ENCODE measurements at places on chromosomes 11 and 22. TPM values are rescaled to one million over a fixed set of nuclear protein-coding genes. Genes with fewer than 3 reads are reported as not detected.
A peak's percentile ranks its signal among the peaks of the same experiment; 100 is the strongest.

DNA sequence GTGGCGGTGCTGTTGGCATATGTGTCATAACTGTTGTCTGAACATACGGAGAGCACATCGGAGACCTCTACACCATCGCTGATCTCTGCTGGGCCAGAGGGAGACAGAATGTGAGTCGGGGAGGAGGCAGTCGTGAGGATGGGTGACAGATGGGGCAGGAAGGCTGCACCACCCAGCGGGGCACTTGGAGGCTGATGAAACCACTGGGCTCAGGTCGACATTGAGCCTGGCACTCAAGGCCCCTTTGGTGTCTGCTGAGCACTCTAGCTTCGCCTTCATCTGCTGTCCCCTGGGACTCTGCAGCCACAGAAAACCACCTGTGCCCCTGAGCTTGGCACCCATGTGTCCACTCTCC lies 2.5 kb upstream of the KLHL35 start:
- DNase-seq: no peak
- H3K27ac ChIP-seq: no peak overlapping the region
- no peaks in the 10 kb centered on the region for H3K36me3 ChIP-seq
- H3K27me3 ChIP-seq: peaks cover 3% of the 10 kb centered on the region
- H3K4me3 ChIP-seq: no peak overlapping the region

- peaks cover 2% of the 10 kb centered on the region for H3K36me3 ChIP-seq
- DNase-seq: peak; percentile 96
- H3K27ac ChIP-seq: peak overlapping the region; percentile 76
- H3K4me3 ChIP-seq: peak overlapping the region; percentile 71
- H3K27me3 ChIP-seq: no peaks in the 10 kb centered on the region
Observed at GRCh38 chr11:3160252-3161031, 4.7 kb downstream of the OSBPL5 start.

Gene GSC2
- not detected for total RNA-seq

GRCh38 chr11:44623731-44624491 lies 58.4 kb downstream of the CD82 start:
- peaks cover 4% of the 10 kb centered on the region for H3K27me3 ChIP-seq
- H3K4me3 ChIP-seq: no peak overlapping the region
- peaks cover 22% of the 10 kb centered on the region for H3K4me1 ChIP-seq

Gene GTF2H1
- total RNA-seq: 71.6 TPM

DNA sequence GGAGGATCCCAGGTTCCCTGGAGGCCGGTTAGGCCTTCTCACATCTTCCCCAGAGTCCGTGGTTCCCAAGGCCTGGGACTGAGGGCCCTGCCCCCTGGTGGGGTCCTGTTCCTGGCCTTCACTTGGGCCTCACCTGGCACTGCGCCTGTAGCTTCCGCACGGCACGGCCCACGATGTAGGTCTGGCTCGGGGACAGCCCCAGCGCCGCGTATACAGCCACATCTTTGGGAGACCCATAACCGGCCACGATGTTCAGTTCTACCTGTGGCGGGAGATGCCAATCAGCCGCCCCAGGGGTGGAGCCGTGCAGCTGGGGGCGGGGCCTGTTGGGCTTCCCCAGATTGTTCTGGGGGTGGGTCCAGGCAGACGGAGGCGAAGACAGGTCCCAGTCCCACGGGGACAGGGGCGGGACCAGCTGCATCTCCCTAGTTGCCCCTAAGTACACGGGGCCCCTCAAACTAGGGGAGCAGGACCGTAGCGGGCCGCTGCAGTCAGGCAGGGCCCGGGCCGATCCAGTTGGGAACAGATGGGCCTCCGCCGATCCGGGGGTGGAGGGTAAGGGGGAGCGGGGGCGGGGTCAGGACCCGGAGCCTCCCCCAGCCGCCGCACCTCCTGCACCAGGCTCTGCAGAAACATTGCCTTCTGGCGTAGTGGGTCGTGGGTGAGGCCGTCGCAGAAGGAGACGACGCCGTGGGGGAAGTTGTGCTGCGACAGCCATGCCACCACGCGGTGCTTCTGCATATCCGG lies 10.1 kb downstream of the AIP start:
- no peak for DNase-seq
- no peak overlapping the region for H3K4me3 ChIP-seq
- H3K36me3 ChIP-seq: peaks cover 7% of the 10 kb centered on the region
- H3K27ac ChIP-seq: no peak overlapping the region
- no peaks in the 10 kb centered on the region for H3K27me3 ChIP-seq
- H3K4me1 ChIP-seq: no peaks in the 10 kb centered on the region

- H3K36me3 ChIP-seq: no peaks in the 10 kb centered on the region
- DNase-seq: no peak
- no peaks in the 10 kb centered on the region for H3K4me1 ChIP-seq
- H3K4me3 ChIP-seq: no peak overlapping the region
- H3K27me3 ChIP-seq: peaks cover 4% of the 10 kb centered on the region
Observed at GRCh38 chr11:81839976-81840375, 893.7 kb downstream of the FAM181B start.

GRCh38 chr11:132712466-132712865 lies 819.8 kb downstream of the OPCML start:
- H3K4me1 ChIP-seq: no peaks in the 10 kb centered on the region
- H3K27me3 ChIP-seq: no peaks in the 10 kb centered on the region
- DNase-seq: no peak
- H3K4me3 ChIP-seq: no peak overlapping the region

Gene MISFA
- total RNA-seq: 2.2 TPM

DNA sequence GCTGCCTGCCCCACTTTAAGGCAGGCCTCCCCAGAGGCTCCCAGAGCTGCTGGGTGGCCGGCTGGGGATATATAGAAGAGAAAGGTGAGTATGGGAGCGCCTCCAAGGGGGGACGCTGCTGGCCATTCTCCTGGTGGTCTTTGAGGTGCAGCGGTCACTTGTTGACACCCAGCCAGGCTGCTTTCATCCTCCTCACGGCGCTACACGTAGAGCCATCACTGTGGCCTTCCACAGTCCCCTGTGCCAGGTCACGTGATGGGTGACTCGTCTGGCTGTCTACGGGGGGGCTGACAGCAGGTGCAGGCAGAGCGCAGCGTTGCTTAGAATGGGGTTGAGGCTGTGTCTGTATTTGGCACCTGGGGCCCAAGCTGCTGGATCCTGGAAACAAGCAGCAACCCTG lies 1.9 kb downstream of the ACR start:
- peaks cover 19% of the 10 kb centered on the region for H3K27me3 ChIP-seq
- no peaks in the 10 kb centered on the region for H3K36me3 ChIP-seq
- no peaks in the 10 kb centered on the region for H3K4me1 ChIP-seq
- peak; percentile 73 for DNase-seq
- H3K27ac ChIP-seq: no peak overlapping the region
- no peak overlapping the region for H3K4me3 ChIP-seq

GRCh38 chr11:128522943-128523518 lies 64.3 kb downstream of the ETS1 start:
- H3K4me3 ChIP-seq: peak overlapping the region; percentile 91
- H3K4me1 ChIP-seq: peaks cover 60% of the 10 kb centered on the region
- H3K36me3 ChIP-seq: no peaks in the 10 kb centered on the region
- H3K27me3 ChIP-seq: no peaks in the 10 kb centered on the region

DNA sequence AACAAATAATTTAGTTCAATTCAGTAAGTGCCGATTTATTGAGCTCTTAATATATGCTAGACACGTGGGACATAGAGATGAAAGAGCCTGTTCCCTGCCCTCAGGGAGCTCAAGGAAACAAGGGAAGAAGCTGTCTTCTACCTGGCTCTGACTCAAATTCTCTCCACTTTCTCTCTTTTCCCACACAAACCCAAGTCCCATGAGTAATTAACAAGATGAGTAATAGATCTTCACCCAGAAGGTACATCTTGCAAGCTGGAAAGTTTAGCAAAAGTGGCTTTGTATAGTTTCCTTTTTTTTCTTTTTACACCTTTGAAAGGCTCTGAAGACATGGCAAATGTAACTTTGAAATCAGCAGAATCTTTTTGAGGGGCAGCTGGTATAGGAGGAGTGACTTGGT lies 48.2 kb upstream of the CHST1 start:
- DNase-seq: no peak
- no peak overlapping the region for H3K4me3 ChIP-seq
- H3K27me3 ChIP-seq: peaks cover 64% of the 10 kb centered on the region
- no peak overlapping the region for H3K27ac ChIP-seq

Gene TRPC6
- 0.46 TPM for total RNA-seq

GRCh38 chr11:21615955-21616371 lies 576.9 kb upstream of the ANO5 start:
- H3K27ac ChIP-seq: no peak overlapping the region

- DNase-seq: no peak
- H3K36me3 ChIP-seq: no peaks in the 10 kb centered on the region
- no peaks in the 10 kb centered on the region for H3K27me3 ChIP-seq
- H3K4me3 ChIP-seq: no peak overlapping the region
- H3K4me1 ChIP-seq: no peaks in the 10 kb centered on the region
Observed at GRCh38 chr11:27592098-27592780, 85.7 kb upstream of the LIN7C start.

Gene DDIAS
- total RNA-seq: 1.8 TPM

DNA sequence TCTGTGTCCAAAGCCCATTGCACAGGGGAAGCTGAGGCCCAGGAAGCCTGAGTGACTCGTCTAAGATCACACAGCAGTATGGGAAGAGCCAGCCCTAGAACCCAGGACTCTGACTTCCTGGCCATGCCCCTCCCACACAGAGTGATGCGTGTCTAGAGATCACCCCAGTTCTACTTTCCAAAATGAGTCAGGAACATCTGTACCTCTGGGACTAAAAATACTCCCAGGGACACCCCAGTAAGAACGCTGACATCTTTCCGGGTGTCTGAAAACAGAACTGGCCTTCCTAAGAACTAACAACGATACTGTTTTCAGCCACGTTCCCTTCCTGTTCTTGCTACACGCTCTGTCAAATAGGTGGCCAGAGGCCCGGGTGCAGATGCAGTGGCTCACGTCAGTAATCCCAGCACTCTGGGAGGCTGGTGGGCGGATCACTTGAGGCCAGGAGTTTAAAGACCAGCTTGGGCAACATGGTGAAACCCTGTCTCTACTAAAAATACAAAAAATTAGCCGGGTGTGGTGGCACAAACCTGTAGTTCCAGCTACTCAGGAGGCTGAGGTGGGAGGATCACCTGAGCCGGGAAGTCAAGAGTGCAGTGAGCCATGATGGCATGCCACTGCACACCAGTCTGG lies 21.7 kb upstream of the PDGFB start:
- H3K36me3 ChIP-seq: no peaks in the 10 kb centered on the region
- H3K27ac ChIP-seq: peak overlapping the region; percentile 36
- no peak for DNase-seq
- no peaks in the 10 kb centered on the region for H3K27me3 ChIP-seq
- peaks cover 3% of the 10 kb centered on the region for H3K4me1 ChIP-seq

- no peak overlapping the region for H3K4me3 ChIP-seq
- H3K4me1 ChIP-seq: peaks cover 44% of the 10 kb centered on the region
- peaks cover 22% of the 10 kb centered on the region for H3K27me3 ChIP-seq
- H3K36me3 ChIP-seq: peaks cover 37% of the 10 kb centered on the region
Observed at GRCh38 chr11:114073007-114073827, 13.7 kb downstream of the ZBTB16 start.

DNA sequence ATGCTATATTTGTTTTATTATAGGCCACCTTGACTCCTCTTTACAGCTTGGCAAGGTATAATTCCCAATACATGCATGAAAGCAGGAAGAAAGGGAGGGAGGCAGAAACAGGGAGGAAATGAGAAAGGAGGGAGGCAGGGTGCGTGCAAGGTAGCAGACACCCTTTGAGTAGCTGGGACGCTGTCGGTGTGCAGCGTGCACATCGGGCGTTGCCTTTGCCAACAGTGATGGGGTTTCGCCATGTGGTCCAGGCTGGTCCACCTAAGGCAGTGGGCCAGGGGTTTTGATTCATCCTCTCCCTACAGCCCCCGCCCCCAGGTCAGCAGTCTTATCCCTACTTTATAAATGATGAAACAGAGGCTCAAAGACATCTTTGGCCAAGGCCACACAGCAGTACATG lies 25.0 kb upstream of the PHF21B start:
- no peak overlapping the region for H3K4me3 ChIP-seq
- H3K27ac ChIP-seq: no peak overlapping the region
- no peaks in the 10 kb centered on the region for H3K36me3 ChIP-seq

DNA sequence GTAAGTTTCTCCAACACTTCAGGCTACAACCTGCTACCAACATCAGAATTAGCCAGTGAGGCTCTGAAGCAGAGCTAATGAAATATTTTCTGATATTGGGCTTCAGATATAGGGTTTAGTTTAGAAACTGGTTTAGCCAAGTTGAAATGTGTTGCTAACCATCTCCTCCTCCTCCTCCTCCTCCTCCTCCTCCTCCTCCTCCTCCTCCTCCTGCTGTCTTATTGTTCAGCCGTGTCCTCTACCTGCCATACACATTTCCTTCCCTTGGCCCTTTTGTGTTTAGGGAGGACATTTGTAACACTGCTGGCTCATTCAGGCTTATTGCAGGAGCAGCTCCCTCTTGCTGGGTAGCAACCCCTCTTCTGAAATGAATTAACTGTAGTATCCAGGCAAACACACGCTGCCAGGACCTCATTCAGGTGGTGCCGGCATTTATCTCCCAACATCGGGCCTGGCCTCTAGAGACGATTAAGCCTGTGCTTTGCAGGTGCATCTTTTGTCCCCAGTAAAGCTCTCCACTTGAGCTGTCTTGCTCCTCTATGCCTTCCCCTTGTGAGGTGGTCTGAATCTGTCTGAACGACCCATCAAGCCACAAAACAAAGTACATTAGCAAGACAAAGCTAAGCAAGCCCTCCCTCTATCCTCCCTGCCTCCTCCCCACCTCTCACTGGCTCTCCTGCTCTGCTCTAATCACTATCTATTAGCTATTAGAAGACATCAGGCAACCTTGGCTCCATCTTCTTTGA lies 82.9 kb downstream of the KCNJ1 start:
- H3K36me3 ChIP-seq: peaks cover 15% of the 10 kb centered on the region
- H3K4me1 ChIP-seq: peaks cover 18% of the 10 kb centered on the region
- no peak overlapping the region for H3K27ac ChIP-seq
- no peaks in the 10 kb centered on the region for H3K27me3 ChIP-seq

Gene ZBED4
- total RNA-seq: 17.6 TPM

Gene MGAT3
- total RNA-seq: 3.6 TPM

- H3K4me1 ChIP-seq: no peaks in the 10 kb centered on the region
- no peaks in the 10 kb centered on the region for H3K36me3 ChIP-seq
- DNase-seq: peak; percentile 88
- H3K4me3 ChIP-seq: no peak overlapping the region
- H3K27ac ChIP-seq: no peak overlapping the region
- peaks cover 3% of the 10 kb centered on the region for H3K27me3 ChIP-seq
Observed at GRCh38 chr11:2569321-2569721, 124.5 kb downstream of the KCNQ1 start.

Gene GNB1L
- total RNA-seq: 4.9 TPM

Gene OR51I1
- not detected for total RNA-seq

Gene MIAT
- 3.5 TPM for total RNA-seq

GRCh38 chr11:37843603-37844002 lies 1245.6 kb upstream of the RAG2 start:
- DNase-seq: no peak
- H3K4me3 ChIP-seq: no peak overlapping the region
- H3K4me1 ChIP-seq: peaks cover 9% of the 10 kb centered on the region
- no peaks in the 10 kb centered on the region for H3K36me3 ChIP-seq
- no peak overlapping the region for H3K27ac ChIP-seq

Gene RTN4RL2
- 0.57 TPM for total RNA-seq

- H3K36me3 ChIP-seq: no peaks in the 10 kb centered on the region
- DNase-seq: no peak
- H3K4me3 ChIP-seq: no peak overlapping the region
- H3K4me1 ChIP-seq: peaks cover 27% of the 10 kb centered on the region
- no peak overlapping the region for H3K27ac ChIP-seq
Observed at GRCh38 chr11:115626414-115626813, 122.2 kb upstream of the CADM1 start.
